ENCODE measurements at places on chromosomes 13 and 19. TPM values are rescaled to one million over a fixed set of nuclear protein-coding genes. Genes with fewer than 3 reads are reported as not detected.

The F2RL3 gene
- 0.65 TPM for total RNA-seq

- H3K27ac ChIP-seq, result no peak overlapping the region
- no peaks in the 10 kb centered on the region for H3K27me3 ChIP-seq
- H3K4me3 ChIP-seq, result no peak overlapping the region
Observed at GRCh38 chr13:25923217-25924085, 128.4 kb downstream of the SHISA2 start.

The OR4F17 gene
- not detected for total RNA-seq

The MIA gene
- 0.89 TPM for total RNA-seq

DNA sequence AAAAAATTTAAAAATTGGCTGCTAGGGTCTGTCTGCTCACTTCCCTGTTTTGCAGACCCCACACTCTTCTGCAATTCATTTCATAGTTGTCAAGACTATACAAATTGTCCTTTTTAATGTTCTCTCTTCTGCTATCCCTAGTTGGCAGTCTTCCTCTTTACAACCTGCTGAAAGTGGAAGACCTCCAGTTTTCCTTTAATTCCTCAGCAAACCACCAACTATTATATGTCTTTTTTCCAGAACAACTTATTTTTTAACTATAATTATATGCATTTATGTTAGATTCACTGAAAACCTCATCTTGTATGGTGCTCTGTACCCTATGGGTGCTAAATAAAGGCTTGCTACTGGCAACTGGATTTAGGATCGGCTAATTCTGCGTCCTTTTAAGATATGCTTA lies 1.1 kb upstream of the PHF11 start:
- H3K27ac ChIP-seq, result peak overlapping the region; percentile 100
- peaks cover 52% of the 10 kb centered on the region for H3K4me1 ChIP-seq
- H3K36me3 ChIP-seq, result peaks cover 45% of the 10 kb centered on the region
- H3K4me3 ChIP-seq, result peak overlapping the region; percentile 98

DNA sequence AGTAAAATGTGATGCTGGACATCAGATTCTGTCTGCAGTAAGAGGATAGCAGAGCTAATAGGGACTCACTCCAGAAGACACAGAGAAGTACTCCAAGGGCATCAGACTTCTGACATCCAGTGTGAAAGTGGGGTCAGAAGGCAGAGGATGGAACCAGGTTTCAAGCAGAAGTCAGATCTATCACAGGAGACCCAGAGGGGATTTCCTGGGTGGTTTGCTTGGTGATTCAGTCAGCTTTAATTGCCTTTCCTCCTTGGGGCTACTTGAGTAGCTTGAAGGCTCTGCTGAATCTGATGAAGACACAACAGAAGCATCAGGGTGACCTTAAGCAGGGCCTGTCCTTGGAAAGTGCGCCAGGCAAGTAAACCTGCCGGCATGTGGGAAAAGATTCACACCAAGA lies 300.6 kb downstream of the COG6 start:
- DNase-seq, result peak; percentile 11
- no peaks in the 10 kb centered on the region for H3K36me3 ChIP-seq
- no peaks in the 10 kb centered on the region for H3K27me3 ChIP-seq
- H3K27ac ChIP-seq, result no peak overlapping the region

- H3K36me3 ChIP-seq, result no peaks in the 10 kb centered on the region
- H3K27ac ChIP-seq, result no peak overlapping the region
- no peaks in the 10 kb centered on the region for H3K4me1 ChIP-seq
- H3K4me3 ChIP-seq, result no peak overlapping the region
- H3K27me3 ChIP-seq, result peaks cover 52% of the 10 kb centered on the region
- no peak for DNase-seq
Observed at GRCh38 chr13:30957258-30957943, 24.9 kb downstream of the TEX26 start.

The ZNF628 gene
- 9.7 TPM for total RNA-seq

DNA sequence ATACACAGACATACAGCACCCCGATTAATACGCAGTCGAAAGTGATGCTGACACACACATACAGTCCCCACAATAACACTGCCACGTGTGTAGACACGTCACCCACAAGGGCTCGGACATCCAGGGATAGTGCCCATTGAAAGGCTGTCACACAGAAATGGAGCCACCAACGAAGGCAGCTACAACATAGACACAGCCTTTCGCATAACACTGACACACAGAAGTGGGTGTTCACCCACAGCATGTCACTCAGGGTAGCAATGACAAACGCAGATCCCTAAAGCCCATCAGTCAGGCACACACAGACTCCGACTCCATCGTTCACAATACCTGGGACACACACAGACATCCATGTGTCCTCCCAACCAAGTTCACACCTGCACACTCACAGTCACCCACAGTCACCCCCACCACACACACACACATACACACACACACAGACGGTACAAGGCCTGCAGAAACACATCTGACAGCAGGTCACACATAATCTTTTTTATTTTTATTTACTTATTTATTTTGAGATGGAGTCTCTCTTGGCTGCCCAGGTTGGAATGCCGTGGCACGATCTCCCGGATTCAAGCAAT lies 10.4 kb upstream of the NANOS3 start:
- no peaks in the 10 kb centered on the region for H3K36me3 ChIP-seq
- H3K27me3 ChIP-seq, result peaks cover 32% of the 10 kb centered on the region
- H3K4me3 ChIP-seq, result peak overlapping the region; percentile 20
- no peak for DNase-seq
- no peak overlapping the region for H3K27ac ChIP-seq

GRCh38 chr13:79912403-79912802 lies 428.5 kb downstream of the SPRY2 start:
- H3K4me1 ChIP-seq, result no peaks in the 10 kb centered on the region
- no peak overlapping the region for H3K27ac ChIP-seq
- H3K36me3 ChIP-seq, result no peaks in the 10 kb centered on the region
- no peaks in the 10 kb centered on the region for H3K27me3 ChIP-seq
- DNase-seq, result no peak
- H3K4me3 ChIP-seq, result no peak overlapping the region

DNA sequence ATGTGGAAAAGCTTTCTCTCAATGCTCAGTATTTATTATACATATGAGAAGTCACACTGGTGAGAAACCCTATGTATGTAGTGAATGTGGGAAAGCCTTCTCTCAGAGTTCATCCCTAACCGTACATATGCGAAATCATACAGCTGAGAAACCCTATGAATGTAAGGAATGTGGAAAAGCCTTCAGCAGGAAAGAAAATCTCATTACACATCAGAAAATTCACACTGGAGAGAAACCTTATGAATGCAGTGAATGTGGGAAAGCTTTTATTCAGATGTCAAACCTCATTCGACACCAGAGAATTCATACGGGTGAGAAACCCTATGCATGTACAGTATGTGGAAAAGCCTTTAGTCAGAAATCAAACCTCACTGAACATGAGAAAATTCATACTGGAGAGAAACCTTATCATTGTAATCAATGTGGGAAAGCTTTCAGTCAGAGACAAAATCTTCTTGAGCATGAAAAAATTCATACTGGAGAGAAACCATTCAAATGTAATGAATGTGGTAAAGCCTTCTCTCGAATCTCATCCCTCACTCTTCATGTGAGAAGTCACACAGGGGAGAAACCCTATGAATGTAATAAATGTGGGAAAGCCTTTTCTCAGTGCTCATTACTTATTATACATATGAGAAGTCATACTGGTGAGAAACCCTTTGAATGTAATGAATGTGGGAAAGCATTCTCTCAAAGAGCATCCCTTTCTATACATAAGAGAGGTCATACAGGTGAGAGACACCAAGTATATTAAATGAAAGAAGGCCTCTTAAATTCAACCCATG lies 34.4 kb downstream of the ZNF568 start:
- DNase-seq, result no peak
- no peak overlapping the region for H3K4me3 ChIP-seq
- no peaks in the 10 kb centered on the region for H3K27me3 ChIP-seq
- no peaks in the 10 kb centered on the region for H3K4me1 ChIP-seq
- H3K36me3 ChIP-seq, result peaks cover 35% of the 10 kb centered on the region

- no peaks in the 10 kb centered on the region for H3K36me3 ChIP-seq
- no peaks in the 10 kb centered on the region for H3K27me3 ChIP-seq
- no peak overlapping the region for H3K4me3 ChIP-seq
- H3K4me1 ChIP-seq, result no peaks in the 10 kb centered on the region
Observed at GRCh38 chr13:41520660-41521630, 63.6 kb downstream of the RGCC start.

DNA sequence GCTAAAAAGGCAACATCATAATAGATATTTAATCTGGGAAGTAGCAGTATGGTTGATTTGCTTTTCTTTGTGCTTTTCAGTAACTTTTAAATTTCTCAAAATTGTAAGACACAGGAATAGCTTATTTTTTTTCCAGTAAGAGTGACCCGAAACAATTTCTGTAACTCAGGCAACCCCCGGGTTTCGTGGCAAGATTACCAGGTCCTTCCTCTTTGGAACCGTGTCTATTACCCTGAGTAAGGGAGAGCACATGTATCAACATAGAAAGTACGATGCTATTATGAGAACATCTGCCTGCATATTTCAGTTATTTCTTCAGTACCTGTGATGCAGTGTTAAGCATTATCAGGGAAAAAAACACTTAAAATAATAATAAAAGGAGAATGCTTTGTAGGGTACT lies 64.1 kb downstream of the DOCK9 start:
- no peak overlapping the region for H3K4me3 ChIP-seq
- no peak for DNase-seq
- peaks cover 56% of the 10 kb centered on the region for H3K36me3 ChIP-seq
- H3K27ac ChIP-seq, result no peak overlapping the region
- peaks cover 49% of the 10 kb centered on the region for H3K4me1 ChIP-seq
- no peaks in the 10 kb centered on the region for H3K27me3 ChIP-seq

DNA sequence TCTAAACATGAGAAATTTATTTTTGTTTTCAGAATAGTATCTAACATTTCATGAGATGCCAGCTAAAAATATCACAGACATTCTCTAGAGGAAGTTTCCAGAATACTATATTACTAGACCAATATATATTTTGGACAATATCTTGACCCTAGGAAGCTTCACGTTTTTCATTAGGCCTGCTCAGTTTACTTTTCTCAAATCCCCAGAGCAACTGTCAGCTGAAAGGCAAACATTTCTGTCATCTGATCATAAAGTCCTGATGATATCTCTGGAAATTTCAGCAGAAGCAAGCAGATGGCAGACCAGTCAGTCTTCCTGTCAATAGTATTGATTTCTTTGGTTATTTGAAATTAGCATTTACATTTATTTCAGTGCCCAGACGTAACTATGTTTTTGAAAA lies 4.0 kb downstream of the POSTN start:
- no peak for DNase-seq
- no peak overlapping the region for H3K27ac ChIP-seq
- no peak overlapping the region for H3K4me3 ChIP-seq
- H3K4me1 ChIP-seq, result no peaks in the 10 kb centered on the region

GRCh38 chr19:35559281-35559659 lies 4.2 kb downstream of the ATP4A start:
- no peak for DNase-seq
- H3K36me3 ChIP-seq, result no peaks in the 10 kb centered on the region
- no peak overlapping the region for H3K27ac ChIP-seq
- H3K4me1 ChIP-seq, result peaks cover 9% of the 10 kb centered on the region

The DDX39A gene
- total RNA-seq, result 232 TPM

DNA sequence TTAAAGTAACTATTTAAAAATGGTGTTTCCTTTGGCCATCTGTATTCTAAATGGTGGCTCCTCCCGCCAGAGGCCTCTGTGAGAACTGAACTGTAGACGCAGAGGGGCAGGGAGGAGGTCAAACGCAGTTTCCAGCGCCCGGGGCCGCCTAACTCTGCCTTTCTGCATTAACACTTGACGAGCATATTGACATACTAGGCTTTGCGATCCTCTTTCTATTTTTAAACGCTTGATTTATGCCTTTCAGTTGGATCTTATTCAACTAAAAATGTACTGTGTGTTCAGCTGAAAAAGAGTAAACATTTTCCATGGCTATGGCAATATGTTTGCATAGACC lies 74.7 kb downstream of the SPACA7 start:
- no peak overlapping the region for H3K4me3 ChIP-seq
- H3K27me3 ChIP-seq, result no peaks in the 10 kb centered on the region
- H3K36me3 ChIP-seq, result no peaks in the 10 kb centered on the region
- no peaks in the 10 kb centered on the region for H3K4me1 ChIP-seq
- no peak overlapping the region for H3K27ac ChIP-seq
- no peak for DNase-seq

DNA sequence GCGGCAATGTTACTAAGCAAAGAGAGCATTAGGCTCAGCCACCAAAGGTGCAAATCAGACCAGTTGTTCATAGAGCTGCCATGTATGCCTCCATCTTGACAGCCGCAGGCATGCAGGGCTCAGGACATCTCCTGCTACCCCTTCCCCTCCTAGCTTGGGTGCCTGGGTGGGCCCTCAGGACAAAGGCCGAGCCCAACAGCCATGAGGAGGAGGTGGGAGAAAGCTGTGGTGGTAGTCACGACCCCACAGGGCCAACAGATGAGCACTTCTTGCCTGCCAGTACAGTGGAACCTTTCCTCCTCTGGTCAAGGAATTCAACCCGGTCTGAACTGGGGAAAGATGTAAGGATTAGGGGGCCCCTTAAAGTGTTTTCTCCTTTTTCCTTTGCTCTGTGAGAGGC lies 386.4 kb upstream of the SLITRK6 start:
- no peak for DNase-seq
- H3K36me3 ChIP-seq, result no peaks in the 10 kb centered on the region
- no peak overlapping the region for H3K4me3 ChIP-seq
- H3K27me3 ChIP-seq, result no peaks in the 10 kb centered on the region
- no peaks in the 10 kb centered on the region for H3K4me1 ChIP-seq
- H3K27ac ChIP-seq, result no peak overlapping the region

All from activated CD4-positive, alpha-beta T cell treated with anti-CD3 and anti-CD28 coated beads, Interleukin-2, amount 10 ng/mL, durations not matched to agents 7 days and 5 days (primary cell).